RWPE2 (cell line): ENCODE measurements at places on chromosomes 5 and 9.
A peak's percentile ranks its signal among the peaks of the same experiment; 100 is the strongest.

DNA sequence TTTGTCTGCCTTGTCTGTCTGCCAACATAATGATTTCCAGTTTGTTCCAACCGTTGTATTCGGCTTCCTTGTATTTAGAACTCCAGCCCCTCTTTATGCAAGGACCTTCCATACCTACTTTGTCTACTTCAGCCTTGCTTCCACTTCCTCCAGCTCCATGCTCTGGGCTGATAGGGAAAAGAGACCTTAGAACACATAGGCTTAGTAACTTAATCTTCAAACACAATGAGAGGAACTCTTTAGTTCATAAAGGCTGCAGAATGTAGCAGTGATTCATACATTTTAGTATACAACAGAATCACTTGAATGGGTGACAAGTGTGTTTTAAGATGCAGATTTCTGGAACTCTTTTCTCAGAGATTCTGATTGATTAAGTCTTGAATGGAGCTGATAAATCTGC lies 102.8 kb upstream of the IFNE start:
- H3K4me1 ChIP-seq, result peaks cover 69% of the 10 kb centered on the region
- no peak overlapping the region for H3K4me3 ChIP-seq

DNA sequence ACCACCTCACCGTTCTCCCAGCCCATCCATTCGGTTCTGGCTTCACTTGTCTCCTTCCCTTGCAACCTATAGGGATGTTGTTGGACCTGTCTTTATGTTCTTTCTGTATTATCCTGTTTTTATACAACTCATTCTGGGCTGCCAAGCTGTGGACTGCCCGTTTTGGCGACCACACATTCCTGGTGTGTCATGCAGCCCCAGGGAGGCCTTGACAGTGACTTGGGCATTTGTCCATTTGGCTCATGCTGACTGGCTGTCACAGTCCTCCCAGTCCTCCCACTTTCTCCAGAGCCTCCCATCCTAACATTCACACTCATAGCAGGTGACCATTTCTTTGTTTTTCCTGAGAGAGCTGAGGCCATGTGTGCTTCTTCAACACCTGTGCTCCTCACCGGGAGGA lies 136.4 kb downstream of the SLF1 start:
- DNase-seq, result no peak
- H3K27me3 ChIP-seq, result no peaks in the 10 kb centered on the region
- no peak overlapping the region for H3K27ac ChIP-seq
- no peaks in the 10 kb centered on the region for H3K4me1 ChIP-seq

DNA sequence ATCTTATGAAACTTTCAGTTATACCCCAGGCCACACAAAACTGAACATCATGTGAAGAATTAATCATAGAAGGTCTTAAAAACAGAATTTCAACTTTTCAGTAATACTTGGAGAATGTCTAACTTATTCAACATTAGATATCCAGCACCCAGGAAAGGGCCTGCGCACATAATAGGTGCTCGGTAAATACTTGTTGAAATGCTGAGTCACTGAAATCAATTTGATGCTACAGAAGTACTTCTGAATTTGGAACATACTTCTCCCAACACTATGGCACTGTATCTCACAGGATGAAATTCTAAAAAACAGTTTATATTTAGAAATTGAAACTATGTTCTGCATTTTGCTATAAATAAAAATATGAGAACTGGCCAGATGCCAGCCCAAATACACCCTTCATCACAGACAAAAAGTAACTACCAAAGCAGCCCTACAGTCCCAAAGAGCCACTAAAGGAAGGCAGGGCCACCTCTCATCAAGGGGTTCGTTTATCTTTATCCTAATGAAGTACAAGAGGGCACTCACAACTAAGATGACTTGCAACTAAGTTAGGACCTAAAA lies 26.5 kb downstream of the MRPS27 start:
- H3K27me3 ChIP-seq, result no peaks in the 10 kb centered on the region
- no peaks in the 10 kb centered on the region for H3K4me1 ChIP-seq
- DNase-seq, result no peak
- peaks cover 89% of the 10 kb centered on the region for H3K36me3 ChIP-seq
- H3K27ac ChIP-seq, result no peak overlapping the region

- no peak overlapping the region for H3K4me3 ChIP-seq
- no peaks in the 10 kb centered on the region for H3K27me3 ChIP-seq
- H3K4me1 ChIP-seq, result peaks cover 7% of the 10 kb centered on the region
- no peaks in the 10 kb centered on the region for H3K36me3 ChIP-seq
Observed at GRCh38 chr9:4106760-4107143, 193.1 kb downstream of the GLIS3 start.

DNA sequence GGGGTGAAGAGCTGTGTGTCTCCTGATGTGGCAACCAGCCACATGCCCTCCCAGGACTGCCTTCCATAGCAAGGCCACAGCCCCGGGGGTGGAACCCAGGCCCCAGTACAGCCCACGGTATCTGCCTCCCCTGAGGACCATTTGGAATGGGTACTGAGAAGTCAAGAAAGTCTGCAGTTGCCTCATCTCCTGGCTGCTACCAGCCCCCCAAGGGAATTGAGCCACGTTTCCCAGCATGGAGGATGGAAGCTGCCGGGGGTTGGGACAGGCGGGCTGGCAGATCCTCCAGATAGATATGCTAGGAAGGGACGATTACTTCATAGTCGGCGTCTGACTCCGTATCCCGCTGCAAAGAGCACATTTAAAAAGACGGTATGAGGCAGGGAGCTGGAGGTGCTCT lies 5.5 kb upstream of the DMRT2 start:
- H3K27ac ChIP-seq, result no peak overlapping the region
- H3K36me3 ChIP-seq, result no peaks in the 10 kb centered on the region
- no peaks in the 10 kb centered on the region for H3K4me1 ChIP-seq
- no peak for DNase-seq
- H3K4me3 ChIP-seq, result no peak overlapping the region

DNA sequence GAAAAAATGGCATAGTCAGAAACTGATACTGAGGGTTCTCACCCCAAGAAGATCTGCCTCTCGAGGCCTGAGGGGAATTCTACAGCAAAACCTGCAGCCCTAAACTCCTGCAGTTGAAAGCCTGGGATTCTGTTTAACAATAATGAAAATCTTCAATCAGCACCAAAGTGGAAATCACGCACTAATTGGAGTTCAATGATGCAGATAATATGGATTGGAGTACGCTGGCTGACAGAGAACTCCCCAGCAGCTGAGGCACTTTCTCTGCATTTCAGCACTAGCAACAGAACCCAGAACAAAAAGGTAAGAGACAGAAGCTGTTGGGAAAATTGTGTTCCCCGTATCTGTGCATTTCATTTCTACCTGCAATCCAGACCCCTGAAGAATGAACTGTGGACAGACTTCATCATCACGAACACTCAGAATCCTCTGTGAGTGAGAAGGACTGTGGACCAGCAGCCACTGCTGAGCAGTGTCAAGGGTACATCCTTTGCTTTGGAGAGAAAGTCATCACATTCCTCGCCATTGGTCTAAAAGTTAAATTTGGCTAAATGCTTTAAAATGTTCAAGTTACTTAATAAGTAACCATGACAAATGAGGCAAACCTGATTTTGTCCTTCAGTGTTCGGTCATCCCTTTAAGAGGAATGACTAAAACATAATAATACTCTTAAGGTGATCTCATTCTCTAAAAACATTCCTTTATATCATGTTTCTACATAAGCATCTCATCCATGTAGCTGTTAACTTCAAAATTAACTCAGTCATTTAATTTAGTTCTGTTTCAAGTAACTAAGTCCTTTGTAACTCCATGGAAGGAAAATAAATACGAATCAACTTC lies 126.1 kb downstream of the GAS1 start:
- H3K27me3 ChIP-seq, result no peaks in the 10 kb centered on the region
- H3K4me1 ChIP-seq, result no peaks in the 10 kb centered on the region
- H3K36me3 ChIP-seq, result no peaks in the 10 kb centered on the region
- no peak overlapping the region for H3K4me3 ChIP-seq
- H3K27ac ChIP-seq, result no peak overlapping the region

DNA sequence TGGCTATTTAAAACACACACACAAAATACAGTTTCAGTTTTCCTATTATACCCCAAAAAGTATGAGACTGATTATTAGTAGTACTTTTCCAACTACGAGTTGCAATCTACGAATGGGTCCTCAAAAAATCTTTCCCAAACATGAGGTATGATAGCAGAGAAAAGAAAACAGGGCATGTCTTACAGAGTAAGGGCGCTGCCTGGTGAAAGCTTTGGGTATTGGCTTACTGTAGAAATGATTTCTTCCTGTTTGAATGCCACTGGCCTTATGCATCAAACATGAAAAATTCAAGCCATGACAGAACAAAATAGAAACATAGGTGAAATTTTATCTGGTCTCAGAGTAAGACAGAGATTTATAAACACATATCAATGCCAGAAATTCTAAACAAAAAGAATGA lies 448.0 kb downstream of the SPOCK1 start:
- DNase-seq, result no peak
- H3K4me3 ChIP-seq, result no peak overlapping the region
- H3K36me3 ChIP-seq, result no peaks in the 10 kb centered on the region
- no peaks in the 10 kb centered on the region for H3K27me3 ChIP-seq

- H3K27me3 ChIP-seq, result peaks cover 7% of the 10 kb centered on the region
- DNase-seq, result no peak
- no peak overlapping the region for H3K27ac ChIP-seq
- no peaks in the 10 kb centered on the region for H3K36me3 ChIP-seq
- no peaks in the 10 kb centered on the region for H3K4me1 ChIP-seq
Observed at GRCh38 chr5:5011151-5011550, 129.0 kb upstream of the ADAMTS16 start.

GRCh38 chr5:141647851-141648250 lies 3.4 kb downstream of the FCHSD1 start:
- no peak overlapping the region for H3K4me3 ChIP-seq
- no peak for DNase-seq
- no peaks in the 10 kb centered on the region for H3K27me3 ChIP-seq
- no peak overlapping the region for H3K27ac ChIP-seq
- H3K4me1 ChIP-seq, result no peaks in the 10 kb centered on the region

GRCh38 chr5:177300236-177300880 lies 3.2 kb downstream of the RAB24 start:
- peak overlapping the region; percentile 75 for H3K27ac ChIP-seq
- H3K4me3 ChIP-seq, result no peak overlapping the region
- peaks cover 28% of the 10 kb centered on the region for H3K4me1 ChIP-seq
- H3K27me3 ChIP-seq, result no peaks in the 10 kb centered on the region
- H3K36me3 ChIP-seq, result peaks cover 37% of the 10 kb centered on the region
- no peak for DNase-seq

- H3K36me3 ChIP-seq, result no peaks in the 10 kb centered on the region
- H3K27me3 ChIP-seq, result no peaks in the 10 kb centered on the region
- no peak overlapping the region for H3K4me3 ChIP-seq
Observed at GRCh38 chr5:40052808-40053207, 626.9 kb upstream of the PTGER4 start.

DNA sequence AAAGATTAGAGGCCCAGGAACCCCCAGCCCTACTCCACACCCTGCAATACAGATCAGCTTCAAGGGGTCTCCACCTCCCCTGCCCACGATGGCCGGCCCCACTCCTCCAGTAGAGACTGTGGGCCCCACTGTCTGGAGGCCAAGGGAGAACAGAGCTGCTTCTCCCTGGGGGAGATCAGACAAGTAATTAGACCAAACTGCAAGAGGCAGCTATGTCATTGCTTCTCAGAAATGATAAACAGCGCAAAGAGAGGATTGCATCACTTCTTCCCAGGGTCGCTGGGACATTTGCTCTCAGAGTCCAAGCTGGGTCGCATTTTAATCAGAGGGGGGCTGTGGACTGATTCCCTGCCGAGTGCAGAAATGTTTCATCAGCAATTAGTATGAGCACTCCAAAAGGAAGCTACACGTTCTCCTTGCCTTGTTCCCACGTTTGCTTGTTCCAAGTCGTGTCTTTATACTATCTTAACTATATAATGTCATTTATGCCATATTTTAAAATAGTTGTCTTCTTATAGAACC lies 59.9 kb downstream of the ROPN1L start:
- H3K27ac ChIP-seq, result no peak overlapping the region
- H3K4me1 ChIP-seq, result peaks cover 3% of the 10 kb centered on the region
- DNase-seq, result no peak
- no peaks in the 10 kb centered on the region for H3K36me3 ChIP-seq

GRCh38 chr9:130835441-130836298 lies 616 bp downstream of the ABL1 start:
- peak overlapping the region; percentile 91 for H3K27ac ChIP-seq
- DNase-seq, result no peak
- H3K4me1 ChIP-seq, result peaks cover 25% of the 10 kb centered on the region
- no peaks in the 10 kb centered on the region for H3K36me3 ChIP-seq
- H3K27me3 ChIP-seq, result no peaks in the 10 kb centered on the region
- H3K4me3 ChIP-seq, result peak overlapping the region; percentile 54

DNA sequence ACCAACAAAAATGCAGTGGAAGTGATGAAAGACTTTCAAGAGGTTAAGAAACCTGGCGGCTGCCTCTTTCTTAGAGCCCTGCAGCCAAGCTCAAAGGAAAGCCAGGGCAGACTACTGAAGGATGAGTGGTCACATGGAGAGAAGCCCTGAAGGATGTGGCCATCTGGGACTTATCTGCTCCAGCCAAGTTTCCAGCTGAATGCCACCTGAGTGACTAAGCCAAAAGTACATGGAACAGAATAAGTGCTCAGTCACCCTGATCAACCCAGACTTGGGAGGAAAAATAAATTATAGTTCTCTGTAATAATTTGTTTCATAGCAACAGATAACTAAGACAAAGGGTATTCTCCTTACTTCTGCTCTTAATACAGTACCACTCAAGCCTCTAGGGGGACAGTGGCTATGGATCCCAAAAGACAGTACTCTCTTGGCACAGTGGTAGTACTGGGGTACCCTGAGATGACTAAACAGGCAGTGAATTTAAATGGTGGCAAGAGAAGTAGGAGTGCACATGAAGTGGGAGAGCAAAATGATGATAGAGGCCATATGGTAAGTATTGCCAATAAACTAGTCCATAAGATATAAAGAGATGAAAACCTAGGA lies 182.3 kb downstream of the ELAVL2 start:
- H3K4me1 ChIP-seq, result peaks cover 7% of the 10 kb centered on the region
- DNase-seq, result no peak
- peaks cover 23% of the 10 kb centered on the region for H3K36me3 ChIP-seq
- H3K27ac ChIP-seq, result no peak overlapping the region
- H3K27me3 ChIP-seq, result no peaks in the 10 kb centered on the region

GRCh38 chr5:77438071-77438470 lies 54.0 kb downstream of the WDR41 start:
- no peak for DNase-seq
- H3K4me1 ChIP-seq, result no peaks in the 10 kb centered on the region
- no peaks in the 10 kb centered on the region for H3K27me3 ChIP-seq

DNA sequence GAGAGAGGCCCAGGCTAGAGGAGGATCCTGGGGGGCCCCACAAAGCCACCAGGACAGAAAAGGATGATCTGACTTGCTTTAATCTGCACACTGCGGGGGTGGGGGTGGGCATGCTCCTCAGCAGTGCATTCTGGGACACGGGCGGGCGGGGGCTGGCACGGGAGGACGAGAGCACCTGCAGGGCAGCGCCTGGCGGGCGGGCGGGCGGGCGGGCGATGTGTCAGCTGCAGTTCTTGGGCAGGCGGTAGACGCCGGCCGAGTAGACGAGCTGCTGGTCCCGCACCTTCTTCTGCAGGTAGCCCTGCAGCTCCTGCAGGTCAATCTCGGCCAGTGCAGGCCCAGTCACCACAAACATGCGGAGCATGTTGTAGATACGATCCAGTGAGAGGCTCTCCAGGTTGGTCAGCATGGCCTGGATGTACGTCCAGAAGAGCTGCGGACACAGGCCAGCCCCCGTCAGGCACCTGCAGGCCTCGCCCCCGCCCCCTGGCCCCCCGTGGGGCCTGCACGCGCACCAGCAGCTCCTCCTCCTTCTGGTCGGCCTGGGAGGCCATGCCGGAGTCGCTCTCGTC lies 3.0 kb upstream of the TMEM210 start:
- H3K27me3 ChIP-seq, result peaks cover 47% of the 10 kb centered on the region
- H3K4me3 ChIP-seq, result no peak overlapping the region
- no peak for DNase-seq
- no peaks in the 10 kb centered on the region; the same call in 1 of the 2 replicates for H3K36me3 ChIP-seq

GRCh38 chr5:146130440-146131045 lies 25.2 kb upstream of the PLAC8L1 start:
- no peak overlapping the region for H3K27ac ChIP-seq
- no peaks in the 10 kb centered on the region for H3K27me3 ChIP-seq
- H3K4me3 ChIP-seq, result no peak overlapping the region
- H3K36me3 ChIP-seq, result peaks cover 99% of the 10 kb centered on the region
